ENCODE measurements at places on chromosomes 7 and 10.

- DNase-seq: no peak
These were observed 164.0 kb downstream of the FANK1 start for GRCh38 chr10:126060261-126060931.

- no peak for DNase-seq
These were observed 64.0 kb upstream of the PLA2G12B start for GRCh38 chr10:73018632-73019031.

DNA sequence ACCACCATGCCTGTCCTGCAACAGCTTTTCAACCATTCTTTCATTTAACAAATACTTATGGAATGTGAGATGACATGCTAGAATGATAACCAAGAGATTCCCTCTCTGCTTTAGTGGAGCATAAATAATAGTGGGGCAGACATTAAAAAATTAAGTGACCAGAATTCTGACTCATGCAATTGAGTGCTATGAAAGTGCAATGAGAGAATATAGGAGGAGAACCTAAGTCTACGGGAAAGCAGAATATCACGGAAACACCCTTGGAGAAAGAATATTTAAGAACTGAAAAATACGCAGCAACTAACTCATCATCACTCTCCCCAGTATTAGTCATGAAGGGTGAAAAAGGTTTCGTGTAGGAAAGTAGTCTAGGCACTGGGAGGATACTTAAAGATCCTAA lies 7.1 kb downstream of the KIF5B start:
- DNase-seq: no peak

DNA sequence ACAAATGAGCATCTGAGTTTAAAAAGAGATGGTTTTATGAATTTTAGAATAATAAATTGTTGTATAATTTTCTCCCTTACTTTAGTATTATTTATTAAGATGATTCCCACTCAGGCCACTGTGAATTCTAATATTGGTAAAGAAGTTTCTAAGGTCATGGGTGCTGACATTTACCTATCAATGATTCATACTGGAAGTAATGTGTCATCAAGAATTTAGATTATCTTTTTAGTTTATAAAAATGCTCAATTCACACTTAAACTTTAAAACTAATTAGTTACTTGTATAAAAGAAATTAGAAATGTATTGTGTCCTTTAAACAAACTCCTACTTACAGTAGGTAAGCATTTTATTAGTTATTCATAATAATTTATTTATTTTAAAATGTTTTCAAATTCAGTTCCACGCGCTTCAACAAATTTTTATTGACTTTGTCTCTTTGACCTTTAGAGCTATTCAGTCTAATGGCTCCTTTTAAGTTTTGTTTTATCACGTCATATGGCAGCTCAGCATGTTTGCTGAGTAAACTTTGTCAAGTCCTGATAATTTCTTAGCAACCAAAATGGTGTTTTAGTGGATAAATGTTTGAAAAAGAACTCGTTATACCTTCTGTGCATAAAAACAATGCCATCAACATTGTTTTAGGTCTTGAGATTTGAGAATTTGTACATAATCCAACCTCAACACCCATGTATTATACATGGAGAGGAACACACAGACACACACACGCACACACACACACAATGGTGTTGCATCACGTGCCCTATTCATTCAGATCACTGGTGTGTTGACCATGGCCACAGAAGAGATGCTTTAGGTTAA lies 15.1 kb upstream of the MRC1 start:
- DNase-seq: no peak

DNA sequence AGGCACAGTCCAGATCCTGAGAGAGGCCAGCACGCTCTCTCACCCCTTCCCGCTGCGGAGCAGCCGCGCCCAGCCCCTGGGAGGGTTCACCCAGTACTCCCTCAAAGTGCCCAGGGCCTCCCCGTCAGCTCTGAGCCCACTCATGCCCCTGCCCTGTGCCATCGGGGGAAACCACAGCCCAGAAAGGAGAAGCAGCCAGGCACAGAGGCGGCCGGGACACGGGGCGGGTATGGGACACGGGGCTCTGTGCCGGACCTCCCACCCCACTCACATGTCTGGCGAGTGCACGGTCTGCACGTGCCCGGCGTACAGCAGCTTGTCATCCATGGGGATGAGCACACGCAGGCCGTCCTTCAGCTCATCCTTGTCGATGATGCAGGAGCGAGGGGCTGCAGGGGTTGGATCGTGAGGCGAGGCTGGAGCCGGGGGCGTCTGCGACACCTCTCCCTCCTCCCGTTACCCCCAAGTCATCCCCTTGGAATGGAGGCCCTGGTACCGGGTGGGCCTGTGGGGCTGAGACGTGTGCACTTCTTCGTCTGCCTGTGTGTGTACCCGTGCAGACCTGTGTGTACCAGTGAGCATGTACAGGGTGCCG lies 38.2 kb downstream of the SLC29A4 start:
- no peak for DNase-seq

DNA sequence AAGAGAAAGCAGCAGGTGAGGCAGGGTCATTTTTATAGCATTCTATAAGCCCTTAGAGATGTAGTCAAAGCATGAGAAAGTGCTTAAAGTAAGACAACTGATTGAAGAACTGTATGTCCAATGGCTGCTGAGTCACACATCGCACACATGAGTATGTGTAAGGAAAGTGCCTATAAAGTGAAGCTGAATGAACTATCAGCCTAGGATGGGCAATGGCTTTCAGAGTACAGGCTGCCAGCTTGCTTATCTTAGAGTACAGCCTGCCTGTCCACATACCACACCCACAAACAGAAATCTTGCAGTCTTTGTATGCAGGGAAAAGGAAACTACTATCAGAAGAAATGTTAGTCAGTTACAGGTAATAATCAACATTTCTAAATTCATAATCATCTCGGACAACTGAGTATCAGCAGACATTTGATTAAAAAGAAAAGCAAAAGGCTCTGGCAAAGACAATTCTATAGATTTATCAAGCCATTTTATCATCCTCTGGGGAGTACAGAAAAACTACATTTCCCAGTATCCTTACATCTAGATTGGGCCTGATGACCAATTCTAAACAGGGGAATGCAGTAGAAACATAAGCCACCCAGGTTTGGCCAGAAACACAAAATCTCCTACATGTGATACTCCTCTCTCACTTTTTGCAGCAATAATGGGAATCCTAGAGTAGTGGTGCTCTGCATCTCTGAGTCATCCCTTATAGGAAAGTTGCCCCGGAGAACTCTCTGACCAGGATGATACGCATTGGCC lies 16.2 kb upstream of the EPHB6 start:
- no peak for DNase-seq

DNA sequence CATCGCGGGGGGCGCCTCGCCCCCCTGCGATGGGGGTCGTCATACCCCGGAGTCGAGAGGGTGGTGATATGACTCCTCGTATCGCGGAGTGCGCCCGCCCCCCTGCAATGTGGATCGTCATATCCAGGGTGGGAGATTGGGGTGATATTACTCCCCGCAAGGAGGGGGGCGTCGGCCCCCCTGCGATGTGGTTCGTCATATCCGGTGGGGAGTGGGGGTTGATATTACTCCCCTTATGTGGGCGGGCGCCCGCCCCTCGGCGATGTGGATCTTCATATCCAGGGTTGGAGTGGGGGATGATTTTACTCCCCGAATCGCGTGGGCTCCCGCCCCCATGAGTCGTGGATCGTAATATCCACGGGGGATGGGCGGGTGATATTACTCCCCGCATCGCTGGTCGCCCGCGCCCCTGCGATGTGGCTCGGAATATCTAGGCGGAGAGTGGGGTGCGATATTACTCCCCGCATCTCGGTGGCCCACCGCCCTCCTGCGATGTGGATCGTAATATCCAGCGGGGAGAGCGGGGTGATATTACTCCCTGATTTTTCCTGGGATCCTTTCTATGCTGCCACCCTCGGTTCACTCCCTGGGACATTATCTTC lies 36.9 kb downstream of the MEIG1 start:
- no peak for DNase-seq

Measured in head of caudate nucleus (tissue), 42 donors.